ENCODE measurements at places on chromosomes 2 and 18. TPM values are rescaled to one million over a fixed set of nuclear protein-coding genes. Genes with fewer than 3 reads are reported as not detected.

The SATB2 gene
- 13.8 TPM for total RNA-seq

The COLEC11 gene
- total RNA-seq: not detected

The LANCL1 gene
- 41.0 TPM for total RNA-seq

The ZNF519 gene
- total RNA-seq: 3.0 TPM

The FZD7 gene
- 9.4 TPM for total RNA-seq

The REG1B gene
- 9.0 TPM for total RNA-seq

The ASNSD1 gene
- 42.6 TPM for total RNA-seq

The HOXD12 gene
- not detected for total RNA-seq

GRCh38 chr2:148614014-148614321 lies 30.6 kb upstream of the EPC2 start:
- H3K27ac ChIP-seq: no peak overlapping the region
- no peak overlapping the region for H3K4me3 ChIP-seq
- H3K36me3 ChIP-seq: no peaks in the 10 kb centered on the region
- DNase-seq: no peak

GRCh38 chr2:140975237-140975636 lies 1155.6 kb downstream of the LRP1B start:
- H3K27ac ChIP-seq: no peak overlapping the region
- DNase-seq: no peak
- H3K4me3 ChIP-seq: no peak overlapping the region
- no peaks in the 10 kb centered on the region for H3K27me3 ChIP-seq
- H3K4me1 ChIP-seq: no peaks in the 10 kb centered on the region

GRCh38 chr2:168851674-168852320 lies 38.4 kb downstream of the SPC25 start:
- no peak overlapping the region for H3K27ac ChIP-seq
- DNase-seq: no peak
- H3K36me3 ChIP-seq: no peaks in the 10 kb centered on the region
- no peak overlapping the region for H3K4me3 ChIP-seq
- no peaks in the 10 kb centered on the region for H3K27me3 ChIP-seq
- H3K4me1 ChIP-seq: no peaks in the 10 kb centered on the region

DNA sequence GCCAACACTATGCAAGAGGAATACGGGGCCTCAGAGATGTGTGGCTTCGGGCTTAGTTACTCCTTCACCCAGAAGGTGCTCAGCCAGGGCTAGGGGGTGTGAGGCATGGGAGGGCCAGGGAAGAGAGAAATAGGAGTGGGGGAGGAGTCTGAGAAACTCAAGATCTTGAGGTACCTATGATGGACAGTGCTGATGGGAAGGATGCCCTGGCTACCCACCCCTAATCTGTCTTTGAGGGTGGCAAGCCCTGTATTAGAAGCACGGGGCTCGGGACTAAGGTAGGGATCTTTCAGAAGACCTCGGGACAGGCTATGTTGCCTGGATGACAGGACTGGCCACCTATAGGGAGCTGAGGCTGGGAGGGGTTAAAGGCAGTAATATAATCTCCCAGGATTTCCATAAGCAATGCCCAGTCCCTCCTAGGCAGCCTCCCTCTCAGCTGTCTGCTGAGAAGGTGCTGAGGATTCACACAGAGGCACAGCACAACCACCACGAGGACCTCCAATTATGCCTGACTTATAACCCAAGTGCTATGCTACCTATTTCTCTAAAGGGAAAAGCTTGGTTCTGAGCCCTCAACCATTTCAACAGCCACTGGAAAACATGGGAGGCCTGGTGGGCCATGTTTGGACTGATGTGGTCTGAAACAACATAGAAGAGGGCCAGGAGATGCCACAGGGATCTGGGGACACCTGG lies 23.3 kb downstream of the MTHFD2 start:
- H3K36me3 ChIP-seq: no peaks in the 10 kb centered on the region
- H3K4me3 ChIP-seq: no peak overlapping the region
- DNase-seq: no peak
- H3K4me1 ChIP-seq: no peaks in the 10 kb centered on the region
- H3K27ac ChIP-seq: no peak overlapping the region

DNA sequence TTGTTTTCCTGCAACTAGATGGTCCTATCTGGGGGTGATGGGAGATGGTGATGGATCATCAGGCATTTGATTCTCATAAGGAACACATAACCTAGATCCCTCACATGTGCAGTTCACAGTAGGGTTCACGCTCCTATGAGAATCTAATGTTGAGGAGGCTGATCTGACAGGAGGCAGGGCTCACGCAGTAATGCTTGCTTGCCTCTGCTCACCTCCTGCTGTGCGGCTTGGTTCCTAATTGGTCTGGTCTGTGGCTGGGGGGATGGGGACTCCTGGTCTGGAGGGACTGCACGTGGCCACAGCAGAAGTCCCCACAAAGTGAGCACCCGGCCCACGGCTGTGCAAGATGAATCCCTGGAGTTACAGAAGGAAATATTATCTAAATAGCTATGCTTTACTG lies 11.3 kb downstream of the MC5R start:
- no peaks in the 10 kb centered on the region for H3K36me3 ChIP-seq
- no peak overlapping the region for H3K27ac ChIP-seq
- H3K27me3 ChIP-seq: no peaks in the 10 kb centered on the region
- H3K4me3 ChIP-seq: no peak overlapping the region
- H3K4me1 ChIP-seq: no peaks in the 10 kb centered on the region

DNA sequence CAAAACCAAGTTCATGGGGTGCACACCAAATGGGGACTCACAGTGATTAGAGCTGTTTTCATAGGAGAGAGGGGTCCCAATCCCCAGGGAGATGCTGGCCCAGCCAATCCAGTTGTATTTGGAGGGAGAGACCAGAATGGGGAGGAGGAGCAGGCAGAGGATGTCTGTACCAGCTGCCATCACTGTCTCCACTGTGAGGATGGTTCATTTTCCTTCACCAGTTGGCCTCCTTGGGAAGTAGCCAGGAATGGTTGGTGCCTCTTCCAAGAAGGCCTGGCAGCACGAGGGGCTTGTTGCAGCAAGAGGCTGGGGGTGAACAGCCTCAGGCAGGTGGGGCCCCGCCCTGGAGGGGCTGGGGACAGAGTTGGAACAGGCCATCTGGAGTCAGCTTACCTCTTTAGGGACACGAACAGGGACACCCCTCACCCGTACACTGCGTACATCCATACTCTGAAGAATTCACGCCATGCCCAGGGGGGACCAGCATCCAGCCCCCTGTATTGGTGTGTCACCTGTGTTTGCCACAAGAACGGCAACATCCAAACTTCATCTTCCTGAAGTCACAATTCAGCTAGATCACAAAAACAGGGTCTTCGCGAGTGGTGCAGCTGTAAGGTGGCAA lies 161.7 kb upstream of the ZNF236 start:
- H3K36me3 ChIP-seq: no peaks in the 10 kb centered on the region
- H3K27ac ChIP-seq: no peak overlapping the region
- no peak overlapping the region for H3K4me3 ChIP-seq
- no peak for DNase-seq
- no peaks in the 10 kb centered on the region for H3K4me1 ChIP-seq

DNA sequence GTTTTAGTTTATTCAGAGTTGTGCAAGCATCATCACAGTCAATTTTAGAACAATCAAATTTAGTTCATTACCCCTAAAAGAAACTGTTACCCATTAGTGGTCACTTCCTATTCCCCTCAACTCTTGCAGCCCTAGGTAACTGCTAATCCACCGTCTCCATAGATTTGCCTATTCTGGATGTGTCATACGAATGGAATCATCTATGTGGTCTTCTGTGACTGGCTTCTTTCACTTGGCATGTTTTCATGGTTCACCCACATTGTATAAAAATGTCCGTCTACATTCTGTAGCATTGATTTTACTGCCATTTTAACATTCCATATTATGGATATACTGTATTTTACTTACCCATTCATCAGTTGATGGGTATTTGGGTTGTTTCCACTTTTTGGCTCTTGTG lies 5.3 kb upstream of the CEP68 start:
- no peak for DNase-seq
- H3K4me3 ChIP-seq: no peak overlapping the region
- H3K4me1 ChIP-seq: peaks cover 9% of the 10 kb centered on the region
- H3K36me3 ChIP-seq: no peaks in the 10 kb centered on the region
- no peaks in the 10 kb centered on the region for H3K27me3 ChIP-seq
- H3K27ac ChIP-seq: no peak overlapping the region

- DNase-seq: no peak
- no peaks in the 10 kb centered on the region for H3K27me3 ChIP-seq
- H3K4me1 ChIP-seq: no peaks in the 10 kb centered on the region
These were observed 135.0 kb downstream of the SP3 start for GRCh38 chr2:173830170-173830569.

DNA sequence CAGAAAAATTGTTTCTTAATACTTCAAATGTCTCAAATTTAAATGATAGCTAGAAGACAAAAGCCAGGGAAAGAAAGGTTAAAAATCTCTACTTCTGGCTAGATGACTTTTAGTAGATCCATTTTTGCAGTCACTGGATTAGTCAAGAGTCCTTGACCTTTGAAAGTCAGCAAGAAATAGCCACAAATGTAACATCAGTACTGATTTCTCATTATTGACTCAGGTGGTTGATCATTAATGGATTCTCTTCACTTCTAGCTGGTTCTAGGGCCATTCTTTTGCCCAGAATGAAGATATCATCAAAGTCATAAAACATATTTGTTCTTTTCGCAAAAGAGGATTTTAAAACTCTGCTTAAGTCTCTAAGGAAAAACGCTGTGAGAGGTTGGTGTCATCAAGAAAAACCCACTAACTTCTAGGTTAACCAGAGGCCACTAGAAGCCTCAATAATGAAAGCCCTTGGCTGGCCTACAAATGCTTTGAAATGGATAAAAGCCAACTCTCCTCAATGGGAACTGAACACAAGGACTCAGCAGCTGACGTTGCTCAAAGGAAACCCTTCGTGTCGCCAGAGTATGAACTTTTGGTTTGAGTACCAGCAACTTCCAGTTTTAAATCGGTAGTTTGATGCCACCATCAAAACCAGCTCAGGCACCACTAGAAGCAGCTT lies 66.3 kb downstream of the IRS1 start:
- H3K27me3 ChIP-seq: no peaks in the 10 kb centered on the region
- no peak overlapping the region for H3K4me3 ChIP-seq
- H3K36me3 ChIP-seq: no peaks in the 10 kb centered on the region
- H3K27ac ChIP-seq: no peak overlapping the region

- H3K4me3 ChIP-seq: no peak overlapping the region
- H3K27me3 ChIP-seq: no peaks in the 10 kb centered on the region
- H3K27ac ChIP-seq: peak overlapping the region; percentile 16
- H3K36me3 ChIP-seq: no peaks in the 10 kb centered on the region
- no peaks in the 10 kb centered on the region for H3K4me1 ChIP-seq
These were observed 454.1 kb downstream of the MEIS1 start for GRCh38 chr2:66888791-66889631.

DNA sequence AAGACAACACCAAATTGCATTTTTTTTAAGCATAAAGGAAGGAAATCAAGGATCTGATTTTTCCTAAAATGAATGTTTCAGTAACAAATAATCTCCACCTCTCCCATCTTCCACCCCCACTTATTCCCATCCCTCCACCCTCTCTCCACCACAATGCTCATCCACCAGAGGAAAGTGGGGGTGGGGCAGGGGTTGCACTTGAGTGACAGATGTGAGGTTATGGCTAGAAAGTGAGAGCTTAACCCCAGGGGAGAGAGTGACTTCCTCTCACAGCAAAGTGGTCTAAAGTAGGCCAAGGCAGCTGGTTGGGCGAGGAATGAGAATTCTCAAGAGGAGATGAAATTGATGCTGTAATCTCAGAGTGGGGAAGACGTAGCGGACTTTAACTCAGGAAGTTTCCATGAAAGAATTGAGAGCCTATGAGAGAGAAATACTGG lies 104.7 kb downstream of the HNRNPLL start:
- no peak overlapping the region for H3K27ac ChIP-seq
- no peaks in the 10 kb centered on the region for H3K27me3 ChIP-seq
- H3K36me3 ChIP-seq: no peaks in the 10 kb centered on the region

DNA sequence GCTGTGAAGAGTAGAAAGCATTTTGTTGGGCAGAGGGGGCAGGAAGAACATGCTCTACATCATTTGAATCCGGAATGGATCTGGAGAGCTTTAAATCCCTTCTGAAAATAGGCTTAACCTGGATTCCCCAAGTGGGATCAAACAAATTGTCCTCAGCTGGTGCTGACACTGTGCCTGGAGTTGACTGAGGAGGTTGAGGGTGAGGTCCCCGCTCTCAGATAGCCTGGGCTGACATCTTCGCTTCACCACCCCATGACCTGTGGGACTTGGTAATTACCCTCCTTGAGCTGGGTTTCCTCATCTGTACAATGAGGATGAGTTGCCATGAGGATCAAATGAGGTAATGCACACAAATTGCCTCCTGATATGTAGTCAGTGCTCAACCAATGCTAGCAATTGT lies 117.8 kb upstream of the SMAD2 start:
- no peaks in the 10 kb centered on the region for H3K27me3 ChIP-seq
- no peaks in the 10 kb centered on the region for H3K4me1 ChIP-seq
- DNase-seq: no peak
- no peak overlapping the region for H3K4me3 ChIP-seq

DNA sequence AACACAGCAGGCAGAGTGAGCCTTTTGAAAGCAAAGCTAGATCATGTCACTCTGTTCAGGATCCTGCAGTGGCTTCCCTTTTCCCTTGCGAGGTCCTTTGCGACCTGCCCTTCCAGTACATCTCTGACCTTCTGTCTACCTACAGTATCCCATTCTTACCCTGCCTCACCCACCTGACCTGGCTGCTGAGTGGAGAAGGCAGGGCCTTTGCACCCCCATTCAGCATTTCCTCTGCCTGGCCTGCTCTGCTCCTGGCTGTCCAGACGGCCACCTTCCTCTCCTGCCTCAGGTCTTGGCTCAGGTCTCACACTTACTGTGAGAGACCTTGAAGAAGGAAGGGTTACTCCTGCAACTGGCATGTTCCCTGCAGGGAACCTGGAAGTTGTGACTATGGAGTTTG lies 77.4 kb downstream of the MAPRE2 start:
- no peaks in the 10 kb centered on the region for H3K36me3 ChIP-seq
- no peaks in the 10 kb centered on the region for H3K27me3 ChIP-seq
- no peak overlapping the region for H3K27ac ChIP-seq
- DNase-seq: no peak
- no peak overlapping the region for H3K4me3 ChIP-seq

DNA sequence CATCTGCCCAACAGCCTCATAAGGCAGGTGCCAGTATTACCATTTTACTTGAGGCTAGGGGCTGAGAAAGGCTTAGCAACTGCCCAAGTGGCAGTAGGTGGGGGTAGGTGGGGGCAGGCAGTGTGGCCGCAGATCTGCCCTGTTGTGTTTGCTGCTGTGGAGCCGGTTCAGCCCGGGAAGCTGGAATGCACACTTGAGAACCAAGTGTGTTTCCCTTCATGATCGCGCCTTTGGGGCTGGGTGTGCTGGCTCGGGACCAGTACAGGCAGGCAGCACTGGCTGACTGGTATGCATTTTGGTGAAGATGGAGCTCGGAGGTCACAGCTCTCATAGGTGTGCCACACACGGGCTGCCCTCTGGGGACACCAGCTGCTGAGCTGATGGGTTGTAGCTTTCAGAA lies 85.1 kb downstream of the CABLES1 start:
- no peaks in the 10 kb centered on the region for H3K36me3 ChIP-seq
- H3K27ac ChIP-seq: peak overlapping the region; percentile 11
- peaks cover 7% of the 10 kb centered on the region for H3K4me1 ChIP-seq
- no peak for DNase-seq

DNA sequence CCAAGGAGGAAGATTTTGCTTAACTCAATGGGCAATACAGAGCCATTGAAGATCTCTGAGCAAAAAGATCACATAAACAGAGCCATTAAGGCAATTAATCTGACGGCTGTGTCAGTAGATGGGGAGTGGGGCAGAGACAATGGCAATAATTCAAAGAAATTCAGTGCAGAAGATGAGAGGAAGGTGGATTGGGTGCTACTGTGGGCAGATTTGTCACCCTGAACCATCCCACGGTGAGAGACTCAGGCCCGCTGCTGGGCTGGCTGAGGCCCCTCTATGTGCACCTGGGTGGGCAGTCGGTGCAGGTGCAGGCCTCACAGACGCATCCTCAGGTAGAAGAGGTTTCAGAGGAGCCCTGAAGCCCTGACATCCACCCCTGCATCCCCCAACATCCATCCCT lies 458.6 kb downstream of the EIPR1 start:
- H3K27ac ChIP-seq: no peak overlapping the region
- no peaks in the 10 kb centered on the region for H3K4me1 ChIP-seq
- no peaks in the 10 kb centered on the region for H3K36me3 ChIP-seq
- H3K4me3 ChIP-seq: no peak overlapping the region
